ENCODE measurements at places on chromosomes 12 and 14.

GRCh38 chr12:27900920-27901879, 71.3 kb downstream of the PTHLH start:
- no peak for DNase-seq

- no peak for DNase-seq
These were observed 175.1 kb upstream of the SLC38A2 start for GRCh38 chr12:46547421-46548354.

DNA sequence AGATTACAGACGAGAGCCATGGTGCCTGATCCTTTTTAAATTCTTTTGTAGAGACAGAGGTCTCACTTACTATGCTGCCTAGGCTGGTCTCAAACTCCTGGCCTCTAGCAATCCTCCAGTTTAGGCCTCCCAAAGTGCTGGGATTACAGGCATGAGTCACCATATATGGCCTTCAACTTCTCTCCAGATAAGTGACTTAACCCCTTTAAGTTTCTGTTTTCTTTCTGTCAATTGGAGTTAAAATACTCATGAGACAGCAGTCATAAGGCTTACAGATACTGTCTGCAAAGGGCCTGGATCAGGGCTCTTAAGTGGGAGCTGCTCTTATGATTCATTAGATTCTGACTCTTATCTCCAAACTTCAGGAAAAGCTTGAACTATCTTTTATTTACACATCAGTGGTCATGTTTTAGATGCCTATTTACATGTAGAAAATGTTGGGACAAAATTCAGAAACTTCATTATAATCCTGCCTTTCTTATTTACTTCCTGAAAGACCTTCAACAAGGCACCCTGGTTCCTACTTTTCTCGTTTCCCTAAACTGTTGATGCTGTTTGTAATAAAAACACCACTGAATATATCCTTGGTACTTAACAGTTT, 271.5 kb upstream of the TBX3 start:
- DNase-seq = no peak

DNA sequence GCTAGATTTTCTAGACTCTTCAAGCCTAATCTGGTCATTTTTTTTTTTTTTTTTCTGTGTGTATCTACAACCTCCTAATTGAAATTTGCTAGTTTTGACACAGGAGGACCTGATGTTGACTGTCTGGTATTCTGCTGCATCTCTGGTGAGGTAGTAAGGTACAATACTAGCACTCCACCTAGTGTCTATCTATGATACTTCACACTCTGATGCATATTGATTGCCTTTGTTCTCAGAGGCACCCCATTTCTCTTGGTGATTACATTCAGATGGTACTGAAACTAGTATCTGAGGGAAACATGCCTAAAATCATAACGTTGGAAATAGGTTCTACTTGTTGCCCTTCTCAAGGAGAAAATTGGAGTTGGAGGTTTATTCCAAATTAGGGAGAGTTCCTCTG, 930.5 kb upstream of the NOVA1 start:
- DNase-seq = peak; percentile 9

GRCh38 chr12:122133192-122133950, 40.6 kb downstream of the IL31 start:
- no peak for DNase-seq

DNA sequence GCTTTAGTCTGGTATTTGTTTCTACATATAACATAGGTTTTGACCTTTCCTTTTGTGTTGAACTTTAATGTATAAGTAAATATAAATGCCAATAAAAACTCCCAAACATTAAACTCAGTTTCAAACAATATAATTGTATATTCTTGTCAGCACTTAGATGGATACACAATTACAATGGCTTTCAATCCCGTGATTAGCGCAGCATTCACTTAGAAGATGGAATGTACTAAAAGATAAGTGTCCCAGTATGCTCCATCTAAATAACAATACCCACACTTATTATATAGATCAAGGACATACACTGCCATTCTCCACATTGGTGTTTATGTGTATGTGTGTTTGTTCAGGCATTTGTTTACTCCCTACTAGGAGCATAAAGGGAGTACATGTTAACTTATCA, 193.1 kb downstream of the SOX5 start:
- no peak for DNase-seq

- no peak for DNase-seq
These were observed 70.1 kb upstream of the HOXC13 start for GRCh38 chr12:53868511-53868986.

- no peak for DNase-seq
These were observed 80.9 kb downstream of the SLC4A8 start for GRCh38 chr12:51505360-51506105.

DNA sequence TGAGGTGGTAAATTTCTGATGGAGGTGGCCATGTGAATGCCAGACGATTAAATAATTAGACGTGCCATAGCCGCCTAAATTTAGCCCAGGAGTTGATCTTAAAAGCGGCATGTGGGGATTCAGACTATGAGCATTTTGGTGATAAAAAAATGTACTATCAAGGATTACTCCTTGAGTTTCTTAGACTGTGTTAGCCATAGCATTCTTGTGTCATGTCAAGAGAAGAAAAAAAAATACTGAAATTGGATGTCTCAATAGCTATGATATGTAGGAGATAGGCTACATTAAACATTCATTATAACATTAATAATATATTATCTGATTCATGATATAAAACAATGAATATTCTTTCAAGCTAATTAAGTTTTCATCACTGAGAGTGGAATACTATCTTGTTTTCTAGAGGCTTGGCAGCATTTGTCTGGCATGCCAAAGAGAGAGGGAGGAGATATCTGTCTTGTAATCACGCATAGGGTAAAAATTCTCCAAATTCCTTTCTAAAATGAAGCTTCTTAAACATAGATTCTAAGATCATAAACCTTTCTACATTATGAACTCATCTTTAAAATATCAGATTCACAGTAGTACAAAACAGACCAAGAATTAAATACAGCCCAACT, 727.0 kb downstream of the C12orf50 start:
- DNase-seq = no peak

- DNase-seq = no peak
These were observed 441.1 kb downstream of the PCNX1 start for GRCh38 chr14:71348394-71348793.

DNA sequence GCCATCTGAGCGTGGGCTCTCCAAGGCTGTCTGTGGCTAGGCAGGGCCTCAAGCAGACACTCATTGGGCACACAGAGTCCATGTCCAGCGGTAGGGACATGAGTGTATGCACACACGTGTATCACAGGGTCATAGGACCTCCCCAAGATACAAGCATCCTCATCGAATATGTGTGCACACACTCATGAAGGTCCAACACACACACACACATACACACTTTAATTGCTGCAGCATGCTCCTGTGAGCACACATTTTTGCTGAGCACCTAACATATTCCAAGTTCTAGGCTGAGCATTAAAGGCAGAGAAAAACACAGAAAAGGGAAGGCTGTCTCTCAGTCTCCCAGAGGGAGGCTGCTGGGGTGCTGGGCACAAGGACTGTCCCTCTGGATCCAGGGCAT, 59.3 kb upstream of the TBX3 start:
- DNase-seq = no peak

GRCh38 chr14:41668356-41668755, 61.7 kb downstream of the LRFN5 start:
- DNase-seq = no peak

DNA sequence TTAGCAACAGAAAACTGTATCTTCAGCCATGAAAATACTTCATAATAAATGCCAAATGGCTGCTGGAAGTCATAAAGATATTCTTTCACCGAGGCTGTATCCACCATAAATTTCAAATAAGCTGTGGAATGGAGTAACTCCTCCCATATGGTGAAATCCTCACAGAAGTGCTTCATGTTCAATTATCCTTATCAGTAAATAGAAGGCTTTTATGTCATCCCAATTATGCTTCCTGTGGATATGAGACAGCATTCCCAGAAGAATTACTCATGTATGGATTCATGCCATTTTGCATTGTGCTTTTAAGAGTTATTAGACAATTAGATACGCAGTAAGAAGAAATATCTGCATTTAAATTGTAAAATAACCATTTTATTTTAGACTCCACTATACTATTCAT, 99.0 kb downstream of the RTN1 start:
- no peak for DNase-seq

GRCh38 chr14:64292197-64292596, 2.0 kb downstream of the ESR2 start:
- DNase-seq = no peak

DNA sequence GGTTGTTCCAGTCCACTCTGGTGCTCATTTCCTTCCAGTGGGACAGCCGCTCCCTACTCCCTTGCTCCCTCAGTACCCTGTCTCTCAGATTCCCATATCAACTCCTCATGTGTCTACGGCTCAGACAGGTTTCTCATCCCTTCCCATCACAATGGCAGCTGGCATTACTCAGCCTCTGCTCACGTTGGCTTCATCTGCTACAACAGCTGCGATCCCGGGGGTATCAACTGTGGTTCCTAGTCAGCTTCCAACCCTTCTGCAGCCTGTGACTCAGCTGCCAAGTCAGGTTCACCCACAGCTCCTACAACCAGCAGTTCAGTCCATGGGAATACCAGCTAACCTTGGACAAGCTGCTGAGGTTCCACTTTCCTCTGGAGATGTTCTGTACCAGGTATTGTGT, 69.9 kb downstream of the RAD52 start:
- DNase-seq = no peak

DNA sequence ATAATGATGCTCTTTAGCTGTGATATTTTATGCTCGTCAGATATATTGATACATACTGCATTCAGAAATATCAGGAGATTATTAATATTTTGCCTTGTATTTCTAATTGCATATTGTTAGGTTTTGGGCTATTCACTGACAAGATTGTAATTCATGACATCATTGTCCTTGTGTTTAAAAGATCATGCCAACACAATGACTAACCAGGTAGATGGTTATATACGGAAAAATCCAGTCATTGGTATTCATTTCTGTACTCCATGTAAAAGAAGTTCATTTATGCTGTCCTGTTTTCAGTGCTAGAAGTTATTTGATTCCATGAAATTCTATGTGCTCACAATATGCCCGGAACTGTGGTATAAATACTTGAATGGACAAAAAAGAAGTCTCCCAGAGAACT, 107.5 kb downstream of the KITLG start:
- DNase-seq = no peak

DNA sequence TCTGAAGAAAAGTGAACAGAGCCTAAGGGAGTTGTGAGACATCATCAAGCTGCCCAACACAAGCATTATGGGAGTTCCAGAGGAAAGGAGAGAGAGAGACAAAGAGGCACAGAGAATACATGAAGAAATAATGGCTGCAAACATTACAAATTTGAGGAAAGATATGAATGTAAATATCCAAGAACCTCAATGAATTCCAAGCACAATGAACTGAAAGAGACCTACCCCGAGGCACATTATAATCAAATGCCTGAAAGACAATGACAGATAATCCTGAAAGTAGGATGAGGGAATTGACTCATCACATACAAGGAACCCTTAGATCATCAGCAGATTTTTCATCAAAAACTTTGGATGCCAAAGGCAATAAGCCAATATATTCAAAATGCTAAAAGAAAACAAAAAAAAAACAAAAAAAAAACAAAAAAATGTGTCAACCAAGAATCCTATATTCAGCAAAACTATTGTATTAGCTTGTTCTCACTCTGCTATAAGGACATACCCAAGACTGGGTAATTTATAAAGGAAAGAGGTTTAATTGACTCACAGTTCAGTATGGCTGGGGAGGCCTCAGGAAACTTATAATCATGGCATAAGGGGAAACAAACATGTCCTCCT, 37.8 kb downstream of the BCL2L14 start:
- DNase-seq = no peak

- no peak for DNase-seq
These were observed 76.3 kb downstream of the PDE3A start for GRCh38 chr12:20444595-20445170.

GRCh38 chr12:32069071-32069470, 37.6 kb upstream of the BICD1 start:
- no peak for DNase-seq

DNA sequence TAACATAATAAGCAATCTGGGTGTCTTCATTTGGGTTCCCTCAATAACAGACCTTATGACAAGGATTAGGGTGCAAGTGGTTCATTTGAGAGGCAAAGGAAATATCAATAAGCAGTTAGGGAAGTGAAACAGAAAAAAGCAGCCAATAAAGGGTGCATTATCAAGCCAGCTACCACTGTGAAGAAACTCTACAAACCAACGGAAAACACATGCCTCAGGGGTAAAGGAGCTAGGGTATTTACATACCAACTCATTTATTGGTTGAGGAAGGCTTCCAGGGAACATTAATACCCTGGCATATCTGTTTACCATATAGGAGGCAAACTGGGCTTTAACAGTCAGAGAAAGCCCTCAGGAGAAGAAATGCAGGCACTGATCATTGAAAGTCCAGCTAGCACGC, 22.7 kb upstream of the IFNG-AS1 start:
- no peak for DNase-seq

DNA sequence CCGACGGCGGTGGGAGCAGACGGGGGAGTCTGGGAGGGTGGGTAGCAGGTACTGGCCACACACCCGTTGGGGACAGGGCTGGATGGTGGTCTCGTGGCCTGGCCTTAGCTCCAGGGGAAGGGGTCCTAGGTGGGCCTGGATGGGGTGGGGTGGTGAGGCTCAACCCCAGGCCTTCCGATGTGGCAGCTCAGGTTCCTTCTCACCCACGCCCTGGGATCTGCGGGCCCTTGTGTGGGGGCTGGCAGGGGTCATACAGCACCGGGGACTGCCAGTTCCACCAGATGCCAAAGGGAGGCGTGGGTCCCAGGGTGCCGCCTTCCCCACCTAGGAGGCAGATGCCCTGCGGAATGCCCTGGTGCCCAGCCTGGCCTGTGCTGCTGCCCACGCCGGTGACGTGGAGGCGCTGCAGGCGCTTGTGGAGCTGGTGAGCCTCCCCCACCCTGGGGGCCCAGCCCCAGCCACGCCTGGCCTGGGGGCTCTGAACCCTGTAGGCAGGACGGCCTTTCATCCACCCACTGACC, 21.0 kb downstream of the ASPG start:
- peak; percentile 1 for DNase-seq

DNA sequence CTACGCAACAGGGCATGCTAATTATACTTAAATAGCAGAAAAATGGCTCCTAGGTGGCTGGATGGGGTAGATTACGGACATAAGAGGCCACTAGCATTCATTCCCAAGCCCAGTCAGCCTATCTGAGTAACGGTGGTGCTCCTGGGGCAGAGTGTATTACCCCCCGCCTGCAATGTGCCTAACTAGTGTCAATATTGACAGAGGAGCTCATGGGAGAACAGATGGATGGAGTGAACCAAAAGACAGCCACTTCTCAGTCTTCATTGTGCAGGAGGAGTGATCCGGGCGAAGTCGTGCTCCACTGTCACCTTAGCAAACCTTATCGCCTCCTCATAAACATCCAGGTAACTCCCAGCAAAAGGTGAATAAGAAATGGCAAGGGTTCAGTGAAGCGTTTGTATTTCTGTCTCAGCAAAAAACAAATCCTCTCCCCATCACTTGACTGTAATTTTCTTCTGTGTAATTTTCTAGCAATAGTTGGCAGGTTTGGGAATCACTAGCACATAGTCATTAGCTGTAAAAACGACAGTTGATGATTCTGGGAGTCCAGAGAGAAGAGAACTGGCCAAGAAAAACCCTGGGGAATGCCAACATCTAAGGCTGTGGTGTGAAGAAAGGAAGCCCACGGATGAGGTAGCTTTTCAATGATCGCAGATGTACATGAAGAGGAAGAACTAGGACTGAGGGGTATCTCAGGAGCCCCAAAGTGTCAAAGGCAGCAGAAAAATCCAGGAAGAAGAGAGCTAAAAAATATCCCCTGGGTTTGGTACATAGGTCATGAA, 126.6 kb upstream of the BCL2L14 start:
- DNase-seq = no peak

GRCh38 chr14:56933446-56933845, 123.2 kb upstream of the OTX2 start:
- DNase-seq = no peak

- DNase-seq = no peak
These were observed 80.5 kb upstream of the TMCC3 start for GRCh38 chr12:94730847-94731246.

- DNase-seq = peak; percentile 70
These were observed 166.1 kb downstream of the ADCK1 start for GRCh38 chr14:77965919-77966435.
